ENCODE measurements at places on chromosomes 7 and 10.

GRCh38 chr7:6168477-6168868 lies 104.0 kb downstream of the CYTH3 start:
- no peak for DNase-seq

DNA sequence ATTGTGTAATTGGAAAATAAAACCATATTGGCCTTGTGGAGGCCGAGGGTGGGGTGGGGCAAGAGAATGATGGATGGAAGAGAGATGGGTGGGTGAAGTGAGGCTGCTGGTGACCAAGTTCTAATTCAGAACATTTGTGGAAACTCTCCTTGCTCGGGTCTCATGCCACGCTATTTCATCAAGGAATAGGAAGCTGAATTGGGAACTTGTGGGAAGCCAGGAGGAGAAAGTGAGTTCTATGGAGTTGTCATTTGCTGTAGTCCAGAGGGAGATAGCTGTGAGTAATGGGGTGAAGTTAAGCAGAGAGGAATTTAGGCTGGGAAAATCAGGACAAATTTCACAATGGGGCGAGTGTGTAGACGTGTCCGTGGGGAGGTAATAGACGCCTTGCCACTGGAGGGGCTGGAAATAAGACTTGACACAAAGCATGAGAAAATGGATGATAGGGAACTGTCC lies 339.2 kb downstream of the LRMDA start:
- no peak for DNase-seq

DNA sequence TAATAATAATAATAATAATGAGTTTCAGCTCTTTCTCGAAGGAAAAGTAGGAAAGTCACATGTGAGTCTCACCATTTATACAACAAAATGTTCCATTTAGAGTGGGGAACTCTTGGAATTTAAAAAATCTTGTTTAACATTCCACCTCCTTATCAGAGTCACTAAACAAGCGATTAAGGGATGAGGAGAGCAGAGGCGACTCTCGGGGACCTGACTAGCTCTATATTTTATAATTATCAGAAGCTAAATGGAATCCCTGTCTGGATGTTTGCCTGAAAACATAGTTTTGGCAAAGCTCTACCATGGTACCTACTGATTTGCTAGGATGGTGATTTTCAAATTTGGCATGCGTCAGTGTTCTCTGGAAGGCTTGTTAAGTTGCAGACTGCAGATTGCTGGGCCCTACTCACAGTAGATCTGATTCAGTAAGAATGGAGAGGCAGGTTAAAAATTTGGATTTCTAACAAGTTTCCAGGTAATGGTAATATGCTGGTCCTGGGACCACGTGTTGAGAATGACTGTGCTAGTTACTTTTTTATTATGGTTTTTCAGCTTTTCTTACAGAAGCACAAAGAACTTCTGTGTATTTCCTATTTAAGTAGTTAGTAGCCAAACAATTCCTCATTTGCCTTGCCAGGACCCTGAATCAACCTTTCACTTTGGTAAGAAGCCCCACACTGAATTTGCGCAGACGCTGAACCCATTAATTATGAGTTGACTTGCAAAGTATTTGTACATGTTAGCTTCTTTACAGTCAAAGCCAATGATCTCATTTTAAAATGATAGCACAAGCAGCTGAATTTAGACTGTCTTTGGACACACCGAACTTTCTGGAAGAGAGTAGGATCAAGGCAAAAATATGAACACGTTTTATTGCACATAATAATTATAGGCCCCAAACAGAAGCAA lies 39.5 kb downstream of the CPED1 start:
- DNase-seq = no peak

GRCh38 chr10:132520177-132520811 lies 17.3 kb upstream of the INPP5A start:
- DNase-seq = no peak

GRCh38 chr7:145252031-145252430 lies 416.2 kb upstream of the TPK1 start:
- DNase-seq = no peak

DNA sequence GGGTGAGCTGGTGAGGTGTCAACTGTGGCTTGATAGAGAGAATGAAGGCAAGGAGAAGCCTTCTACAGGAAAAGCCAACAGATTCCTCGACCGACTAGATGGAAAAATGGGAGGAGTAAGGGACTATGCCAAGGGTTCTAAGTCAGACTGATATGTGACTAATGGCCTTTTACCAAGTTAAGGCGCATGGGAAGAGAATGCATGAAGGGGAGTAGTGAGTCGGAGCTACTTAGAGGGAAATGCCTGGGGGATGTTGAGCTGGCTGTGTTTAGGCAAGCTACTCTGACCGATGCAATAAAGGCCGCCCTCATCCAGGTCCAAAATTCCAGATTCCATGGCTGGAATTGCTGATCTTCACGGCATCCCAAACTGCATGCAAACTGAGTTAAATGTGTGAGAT lies 48.2 kb downstream of the APBB1IP start:
- DNase-seq = peak; percentile 66

- peak; percentile 17 for DNase-seq
Observed at GRCh38 chr10:26475386-26475785, 37.2 kb downstream of the APBB1IP start.

DNA sequence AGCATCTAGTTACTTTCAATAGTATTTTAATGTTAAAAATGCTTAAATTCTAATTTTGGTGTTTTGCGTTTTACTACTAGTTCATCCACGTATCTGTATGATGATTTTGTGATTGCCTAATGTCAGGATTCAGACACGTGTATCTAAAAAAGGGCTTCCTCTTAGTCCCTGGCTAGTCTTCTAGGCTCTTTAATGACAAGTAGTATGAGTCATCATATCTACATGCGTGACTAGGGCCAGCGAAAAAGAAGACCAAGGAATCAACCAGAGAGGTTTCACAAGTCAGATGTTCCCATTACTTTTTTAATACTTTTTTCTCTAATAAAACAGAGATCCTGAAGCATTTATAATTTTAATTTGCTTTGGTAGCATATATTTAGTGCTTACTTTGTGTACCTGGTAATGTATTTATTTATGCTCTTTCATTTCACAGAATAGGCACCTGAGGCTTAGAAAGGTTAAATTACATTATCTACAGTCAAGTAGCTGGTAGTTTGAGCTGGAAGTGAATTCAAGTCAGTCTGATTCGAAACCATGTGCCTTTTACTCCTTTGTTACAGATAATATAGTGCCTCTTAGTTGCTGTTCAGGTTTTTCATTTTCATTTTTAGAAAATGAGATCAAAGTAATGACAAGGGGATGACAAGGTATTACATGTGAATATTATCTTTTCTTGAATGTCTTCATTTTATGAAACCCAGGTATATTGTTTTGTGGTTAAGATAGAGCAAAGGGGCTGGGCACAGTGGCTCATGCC lies 140.3 kb downstream of the FOXP2 start:
- no peak for DNase-seq

GRCh38 chr7:117949232-117949631 lies 76.0 kb upstream of the CTTNBP2 start:
- DNase-seq = no peak

DNA sequence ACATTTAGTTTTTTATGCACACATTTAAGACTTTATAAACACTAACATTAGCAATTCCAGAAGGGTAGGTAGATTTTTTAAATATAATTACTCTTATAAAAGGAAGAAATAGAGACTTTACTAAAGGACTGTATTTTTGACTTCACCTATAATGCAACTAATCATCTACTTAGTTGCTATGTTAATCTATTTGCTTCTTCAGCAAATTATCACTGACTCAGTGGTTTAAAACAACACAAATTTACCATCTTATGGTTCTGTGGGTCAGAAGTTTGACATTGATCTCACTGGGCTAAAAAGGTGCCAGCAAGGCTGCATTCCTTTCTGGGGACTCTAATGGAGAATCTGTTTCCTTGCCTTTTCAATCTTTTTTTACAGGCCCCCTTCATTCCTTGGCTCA lies 7.6 kb downstream of the MTERF1 start:
- no peak for DNase-seq

- no peak for DNase-seq
Observed at GRCh38 chr10:36489611-36490228, 635.7 kb upstream of the ANKRD30A start.

DNA sequence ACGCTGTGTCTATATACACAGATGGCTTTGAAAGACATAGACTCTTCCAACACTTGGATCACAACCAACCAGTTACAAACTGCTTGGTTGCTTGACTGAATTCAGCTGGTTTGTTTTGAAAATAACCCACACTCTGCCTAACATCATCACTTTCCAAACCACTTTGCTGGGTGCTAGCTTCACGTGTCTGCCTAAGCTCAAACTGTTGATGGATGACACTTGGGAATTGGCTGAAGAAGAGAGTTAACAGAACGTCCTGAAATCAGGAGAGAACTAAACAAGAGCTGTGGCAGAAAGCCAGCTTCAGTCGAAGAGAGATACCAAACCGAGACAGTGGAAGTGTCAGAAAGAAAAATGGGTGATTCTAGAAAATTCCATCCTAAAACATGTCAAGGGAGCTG lies 420.8 kb upstream of the AUTS2 start:
- peak; percentile 93 for DNase-seq

DNA sequence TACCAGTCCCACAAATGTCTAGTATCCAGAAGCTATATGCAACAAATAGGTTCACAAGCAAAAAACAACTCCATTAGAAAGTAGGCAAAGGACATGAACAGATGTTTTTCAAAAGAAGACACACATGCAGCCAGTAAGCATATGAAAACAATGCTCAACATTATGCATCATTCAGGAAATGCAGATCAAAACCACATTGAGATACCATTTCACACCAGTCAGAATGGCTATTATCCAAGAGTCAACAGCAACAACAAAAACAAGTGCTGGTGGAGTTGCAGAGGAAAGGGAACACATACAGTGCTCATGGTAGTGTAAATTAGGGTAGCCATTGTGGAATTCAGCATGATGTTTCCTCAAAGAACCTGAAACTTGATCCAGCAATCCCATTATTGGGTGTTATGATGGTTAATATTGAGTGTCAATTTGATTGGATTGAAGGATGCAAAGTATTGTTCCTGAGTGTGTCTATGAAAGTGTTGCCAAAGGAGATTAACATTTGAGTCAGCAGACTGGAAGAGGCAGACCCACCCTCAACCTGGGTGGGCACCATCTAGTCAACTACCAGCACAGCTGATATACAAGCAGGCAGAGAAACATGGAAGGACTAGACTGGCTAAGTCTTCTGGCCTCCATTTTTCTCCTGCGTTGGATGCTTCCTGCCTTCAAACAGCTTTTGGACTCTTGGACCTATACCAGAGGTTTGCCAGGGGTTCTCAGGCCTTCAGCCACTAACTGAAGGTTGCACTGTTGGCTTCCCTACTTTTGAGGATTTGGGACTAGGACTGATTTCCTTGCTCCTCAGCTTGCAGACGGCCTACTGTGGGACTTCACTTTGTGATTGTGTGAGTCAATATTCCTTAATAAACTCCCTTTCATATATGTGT lies 218.4 kb upstream of the SEMA3D start:
- no peak for DNase-seq

DNA sequence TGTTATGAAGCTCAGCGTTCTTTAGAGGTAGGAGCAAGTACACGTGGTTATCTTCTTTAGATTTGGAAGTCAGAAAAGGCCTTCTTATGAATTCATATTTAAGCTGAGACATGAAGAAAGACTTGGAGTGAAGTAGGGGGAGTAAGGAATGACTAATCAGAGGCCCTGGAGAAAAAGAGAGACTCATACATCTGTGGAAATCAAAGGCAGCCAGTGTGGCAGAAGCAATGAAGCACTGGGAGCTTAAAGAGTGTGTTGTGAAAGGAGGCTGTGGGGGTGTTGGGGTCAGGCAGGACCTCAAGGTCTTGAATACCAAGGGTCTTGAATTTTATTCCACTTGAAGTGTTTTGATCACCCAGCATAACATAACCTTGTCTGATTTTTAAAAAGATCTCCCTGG lies 35.7 kb upstream of the FGL2 start:
- no peak for DNase-seq

DNA sequence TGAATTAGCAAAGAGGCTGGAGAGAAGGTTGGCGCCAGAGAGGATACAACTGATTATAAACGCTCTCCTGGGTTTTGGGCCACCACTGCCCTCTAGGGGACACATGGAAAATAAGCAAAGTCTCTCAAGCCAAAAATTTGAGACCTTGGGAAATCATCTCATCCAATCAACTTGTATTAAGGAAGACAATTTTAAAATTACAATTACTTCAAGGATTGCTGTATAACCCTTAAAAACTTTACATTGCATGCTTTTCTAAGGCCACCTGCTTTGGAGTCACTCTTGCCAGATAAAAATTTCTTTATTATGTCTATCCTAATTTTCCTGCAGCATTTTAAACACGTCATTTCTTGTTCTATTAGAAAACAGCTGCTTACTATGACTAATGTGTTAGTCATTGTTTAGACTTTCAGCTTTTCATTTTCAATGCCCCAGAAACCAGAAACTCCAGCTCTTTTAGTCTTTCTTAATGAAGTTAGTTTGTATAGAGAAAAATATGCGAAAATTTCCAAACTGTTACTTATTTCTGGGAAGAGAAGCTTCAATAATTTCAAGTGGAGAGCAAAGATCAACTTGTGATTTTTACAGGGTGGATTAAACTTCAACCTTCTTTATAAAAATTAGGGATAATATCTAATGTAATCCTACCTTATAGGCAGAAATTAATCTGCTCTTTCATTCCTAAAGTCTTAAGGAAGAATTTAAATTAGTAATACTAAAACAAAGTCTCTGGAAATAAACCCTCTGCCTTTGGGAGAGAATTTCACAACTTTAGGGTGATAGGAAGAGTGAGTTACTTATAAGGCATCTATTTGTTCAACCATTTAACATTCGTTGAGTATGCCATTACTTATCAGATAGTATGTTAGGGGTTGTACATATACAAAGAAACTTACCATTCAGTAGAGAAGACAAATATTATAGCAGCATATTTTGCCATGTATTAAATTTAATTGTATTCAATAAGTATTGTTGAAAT lies 20.6 kb upstream of the RHOBTB1 start:
- DNase-seq = no peak

DNA sequence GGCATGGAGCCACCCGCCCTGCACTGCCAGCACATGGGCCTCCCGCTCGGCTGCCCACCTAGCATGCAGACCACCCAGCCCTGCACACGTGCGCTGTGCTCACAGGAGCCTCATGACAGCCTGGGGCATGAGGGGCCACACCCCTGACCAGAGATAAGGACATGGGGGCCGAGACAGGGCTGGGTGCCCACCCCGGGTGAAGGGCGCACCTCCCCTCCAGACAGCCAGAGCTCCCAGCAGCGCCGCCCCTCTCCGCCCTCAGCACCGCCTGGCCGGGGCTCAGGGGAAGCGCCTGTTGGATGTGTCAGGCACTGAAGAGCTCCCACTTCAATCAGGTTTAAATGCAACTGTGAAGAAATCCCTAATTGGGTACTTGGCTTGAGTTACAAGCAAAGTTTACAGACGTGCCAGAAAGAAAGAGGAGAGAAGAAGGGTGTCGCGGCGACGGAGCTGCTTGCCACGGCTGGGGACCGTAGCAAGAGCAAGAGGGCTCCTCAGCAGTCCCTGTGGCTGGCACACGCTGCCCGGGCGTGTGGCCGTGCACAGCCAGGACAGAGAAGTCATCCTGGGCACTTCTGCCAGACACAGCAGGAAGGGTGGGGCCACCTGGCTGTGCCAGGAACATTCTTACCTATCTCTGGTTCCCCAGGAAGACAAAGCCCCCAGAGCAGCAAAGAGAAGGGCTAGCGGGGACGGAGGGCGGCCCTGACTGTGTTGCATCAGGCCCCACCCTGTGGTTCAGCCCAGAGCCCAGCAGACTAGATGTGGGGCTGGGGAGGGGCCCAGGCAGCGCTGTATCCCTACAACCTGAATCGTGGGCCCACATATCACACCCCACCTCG lies 247.4 kb downstream of the ELFN1 start:
- DNase-seq = no peak

GRCh38 chr10:127398140-127398970 lies 150.8 kb upstream of the NPS start:
- DNase-seq = no peak

GRCh38 chr10:124550293-124551034 lies 88.8 kb downstream of the LHPP start:
- no peak for DNase-seq

Data from esophagus muscularis mucosa (tissue), 4 donors.